Activated B cell treated with CpG ODN at 0.5 μM for 24 hours (primary cell): ENCODE measurements at places on chromosomes 11 and 22. TPM values are rescaled to one million over a fixed set of nuclear protein-coding genes. Genes with fewer than 3 reads are reported as not detected.

DNA sequence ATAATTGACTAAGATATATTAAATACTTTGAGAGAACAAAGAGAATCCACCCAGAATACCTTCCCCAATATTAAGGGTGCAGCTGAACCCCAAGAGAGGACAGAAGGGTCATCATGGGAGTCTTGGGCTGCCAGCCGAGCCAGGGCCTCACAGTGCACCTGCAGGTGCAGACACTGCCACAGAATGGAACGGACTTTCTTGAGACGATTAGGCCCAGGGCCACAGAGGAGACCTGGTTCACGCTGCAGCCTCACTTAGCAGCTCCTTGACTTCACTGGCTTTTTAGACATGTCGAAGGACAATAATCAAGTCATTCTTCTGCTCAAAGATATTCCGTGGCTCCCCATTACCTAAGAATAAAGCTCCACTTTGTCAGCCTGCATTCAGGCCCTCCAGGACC, 100.6 kb downstream of the PHF21B start:
- DNase-seq: no peak

DNA sequence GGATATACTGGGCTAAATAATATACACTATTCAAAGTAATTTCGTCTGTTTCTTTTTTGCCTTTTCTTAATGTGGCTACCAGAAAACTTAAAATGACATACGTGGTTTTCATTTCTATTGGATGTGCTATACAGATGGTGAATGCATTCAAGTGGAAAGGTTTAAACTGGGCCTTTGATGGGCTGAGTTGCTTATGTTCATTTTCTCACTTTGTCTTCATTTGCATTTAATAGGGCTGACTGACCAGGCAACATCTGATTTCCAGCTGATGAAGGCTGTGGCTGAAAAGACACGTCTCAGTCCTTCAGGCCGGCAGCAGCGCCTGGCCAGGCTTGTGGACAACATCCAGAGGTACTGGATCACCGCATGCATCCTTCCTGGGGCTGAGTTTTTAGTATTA, 27.9 kb downstream of the PIWIL4 start:
- DNase-seq: no peak

GRCh38 chr11:78654866-78655265, 80.2 kb upstream of the NARS2 start:
- no peak for DNase-seq

The GLB1L2 gene
- total RNA-seq: 0.33 and 0.56 TPM in 2 replicates

DNA sequence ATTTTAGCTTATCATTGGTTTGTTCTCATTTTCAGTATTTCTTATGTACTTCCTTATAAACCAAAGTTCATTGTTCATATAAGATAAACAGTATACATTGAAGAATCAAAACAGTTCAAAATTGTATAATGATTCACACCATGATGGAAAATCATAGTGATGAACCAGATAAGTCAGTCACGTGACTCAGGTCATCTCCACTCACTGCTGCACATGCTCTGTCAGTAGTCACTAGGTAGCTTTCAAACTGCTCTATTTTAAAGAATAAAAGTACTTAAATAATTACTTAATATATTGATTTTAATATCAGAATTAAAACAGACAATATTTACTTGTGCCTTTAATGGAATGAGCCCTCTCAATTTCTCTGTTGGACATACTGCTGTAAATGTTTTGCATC, 37.5 kb downstream of the PDHX start:
- no peak for DNase-seq

DNA sequence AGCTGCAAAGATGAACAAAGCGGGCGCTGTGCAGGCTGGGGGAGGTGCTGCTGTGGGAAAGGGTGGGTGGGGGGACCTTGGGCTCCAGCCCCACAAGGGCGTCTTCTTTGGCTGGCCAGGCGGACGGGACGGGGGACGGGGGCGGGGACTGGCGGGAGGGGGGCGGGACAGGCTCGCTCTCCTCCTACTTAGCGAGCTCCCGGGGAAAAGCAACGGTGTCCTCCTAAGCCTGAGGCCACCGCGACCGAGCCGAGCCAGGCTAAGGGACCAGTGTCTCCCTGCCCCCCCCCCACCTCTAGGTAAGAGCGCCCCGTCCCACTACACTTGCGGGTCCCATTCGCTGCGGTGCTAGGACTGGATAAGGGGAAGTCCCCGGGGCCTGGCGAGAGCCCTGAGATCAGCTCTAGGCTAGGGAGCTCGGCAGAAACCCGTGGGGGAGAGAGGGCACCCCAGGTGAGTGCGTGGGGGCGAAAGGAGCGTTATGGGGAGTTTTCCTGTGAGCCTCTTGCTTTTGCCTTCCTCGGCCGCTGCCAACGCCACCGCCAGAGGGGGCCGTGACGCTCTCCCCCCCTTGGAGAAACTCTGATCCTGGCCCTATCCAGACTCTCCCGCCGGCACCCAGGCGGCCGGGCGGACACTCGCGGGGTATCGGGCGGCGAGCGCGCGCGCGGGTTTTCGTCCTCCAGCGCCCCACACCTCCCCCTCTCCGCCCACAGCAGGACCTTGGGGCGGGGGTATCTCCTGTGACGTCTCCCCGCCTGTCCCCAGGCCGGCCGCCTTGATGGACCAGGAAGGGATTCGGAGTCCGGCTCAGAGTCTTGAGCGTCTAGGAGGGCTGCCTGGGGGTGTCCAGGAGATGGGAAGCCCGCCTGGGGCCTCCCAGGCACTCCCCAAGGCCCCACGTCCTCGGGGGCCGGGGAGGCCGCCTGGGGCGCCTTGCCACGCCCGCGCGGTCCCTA, at the start of gene PHLDB1:
TSS of gene PHLDB1 (plus strand) at position 215 of the 959 bp plus-strand sequence. CDS start 6,222 bp downstream, outside the sequence.
- DNase-seq: peak; percentile 48

GRCh38 chr11:134538742-134539141, 126.7 kb upstream of the B3GAT1 start:
- DNase-seq: no peak

The GTPBP1 gene
- 90.6 and 103 TPM in 2 replicates for total RNA-seq

DNA sequence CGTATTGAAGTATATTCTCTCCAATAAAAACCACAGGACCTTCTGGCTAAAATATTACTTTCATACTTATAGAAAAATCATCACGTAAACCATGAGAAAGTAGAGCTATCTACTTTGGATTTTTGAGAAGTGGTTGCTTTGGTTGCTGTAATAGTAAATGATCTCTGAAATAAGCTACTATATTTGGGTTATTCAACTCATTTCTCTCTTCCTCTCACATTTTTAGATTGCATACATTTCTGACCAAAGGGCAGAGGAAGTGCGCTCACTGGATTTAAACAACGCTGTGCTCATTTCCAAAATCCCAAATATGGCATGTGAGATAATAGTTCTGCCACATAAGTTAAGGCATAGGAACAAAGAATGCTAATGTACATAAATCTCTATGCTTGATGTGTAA, 357.0 kb downstream of the LRRC4C start:
- no peak for DNase-seq
